Activated CD8-positive, alpha-beta memory T cell treated with anti-CD3 and anti-CD28 coated beads, Interleukin-2, amount 10 ng/mL, durations not matched to agents 7 days and 5 days (primary cell): ENCODE measurements at places on chromosomes 3 and 15.

GRCh38 chr3:190696777-190697501 is 165.6 kb downstream of the GMNC start:
- no peak for DNase-seq

DNA sequence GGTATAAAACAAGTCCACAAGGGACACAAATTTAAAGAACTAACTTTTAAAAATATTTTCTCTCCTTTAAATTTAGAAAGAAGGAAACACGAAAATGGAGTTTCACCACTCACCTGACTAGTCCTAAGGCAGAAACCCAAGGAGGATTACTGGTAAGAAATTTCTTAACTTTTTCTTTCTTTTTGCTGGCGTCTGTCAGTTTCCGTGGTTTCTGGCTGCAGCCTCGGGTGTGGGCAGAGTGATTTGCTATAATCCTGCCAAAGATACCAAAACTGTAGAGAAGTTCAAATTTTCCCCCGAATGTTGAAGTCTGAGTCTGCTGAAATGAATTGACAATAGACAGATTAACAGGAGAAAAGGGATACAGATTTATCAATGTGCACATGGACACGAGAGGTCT is 843.6 kb upstream of the ALCAM start:
- DNase-seq: no peak

DNA sequence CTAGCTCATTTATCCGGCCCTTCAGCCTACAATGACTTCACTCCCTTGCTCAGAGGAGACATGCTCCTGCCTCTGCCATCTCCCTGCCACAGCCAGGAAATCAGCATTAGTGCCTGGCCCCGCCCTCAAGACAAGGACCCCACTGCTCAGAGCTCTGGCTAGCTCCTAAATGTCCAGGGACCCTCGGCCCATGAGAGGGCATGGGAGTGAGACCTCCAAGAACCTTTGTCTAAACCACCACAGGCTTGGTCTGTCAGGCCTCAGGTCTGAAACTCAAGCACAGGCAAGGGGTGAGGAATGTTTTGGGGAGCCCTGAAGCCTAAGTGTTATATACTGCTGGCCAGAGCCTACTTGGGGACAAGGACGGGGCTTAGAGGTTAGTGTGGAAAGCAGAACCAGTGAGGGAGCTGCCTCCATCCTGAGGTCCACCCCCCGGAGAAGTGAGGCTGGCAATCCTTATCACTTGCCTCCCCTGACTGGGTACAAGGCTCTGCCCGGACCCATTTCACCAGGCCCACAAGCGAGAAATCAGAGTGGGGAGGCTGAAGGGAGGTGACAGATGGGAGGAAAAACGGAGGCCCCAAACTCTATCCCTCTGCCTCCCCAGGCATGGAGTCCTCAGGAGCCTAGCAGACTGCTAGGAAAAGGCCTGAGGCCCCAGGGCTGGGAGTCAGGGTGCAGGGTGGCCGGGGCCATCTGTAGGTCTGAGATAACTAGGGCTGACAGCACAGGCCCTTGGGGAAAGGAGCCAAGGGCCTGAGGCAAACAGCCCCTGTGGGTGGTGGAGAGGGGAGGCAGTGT is 18.8 kb downstream of the SHF start:
- no peak for DNase-seq

DNA sequence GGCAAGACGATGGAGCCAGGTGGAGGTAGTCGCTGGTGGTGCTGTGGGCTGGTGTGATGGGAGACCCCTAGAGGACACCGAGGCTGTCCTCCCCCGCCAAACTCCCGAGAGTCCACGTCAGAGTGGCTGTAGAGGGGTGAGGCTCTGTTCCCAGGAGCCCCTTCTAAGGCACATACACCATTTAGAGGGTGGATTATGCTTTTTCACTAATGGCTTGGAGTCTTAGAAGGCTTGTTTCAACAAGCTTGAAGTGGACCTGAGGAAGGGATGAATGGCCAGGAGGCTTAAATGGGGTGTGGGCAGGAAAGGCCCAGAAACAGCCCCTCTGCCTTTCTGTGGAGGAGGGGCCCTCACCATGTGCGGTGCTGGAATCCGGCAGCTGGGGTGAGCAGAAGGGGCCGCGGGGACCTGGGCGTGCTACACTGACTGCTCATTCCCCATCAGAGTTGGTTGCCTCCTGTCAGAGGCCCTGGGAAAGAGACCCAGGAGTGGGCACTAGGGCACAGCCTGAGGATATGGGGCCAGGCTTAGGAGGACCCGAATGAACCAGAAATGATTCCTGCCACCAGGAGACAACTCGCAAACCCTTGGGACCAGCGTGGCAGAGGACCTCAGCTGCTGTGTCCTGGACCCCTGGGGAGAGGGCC is 66.2 kb downstream of the FEM1B start:
- DNase-seq: no peak

DNA sequence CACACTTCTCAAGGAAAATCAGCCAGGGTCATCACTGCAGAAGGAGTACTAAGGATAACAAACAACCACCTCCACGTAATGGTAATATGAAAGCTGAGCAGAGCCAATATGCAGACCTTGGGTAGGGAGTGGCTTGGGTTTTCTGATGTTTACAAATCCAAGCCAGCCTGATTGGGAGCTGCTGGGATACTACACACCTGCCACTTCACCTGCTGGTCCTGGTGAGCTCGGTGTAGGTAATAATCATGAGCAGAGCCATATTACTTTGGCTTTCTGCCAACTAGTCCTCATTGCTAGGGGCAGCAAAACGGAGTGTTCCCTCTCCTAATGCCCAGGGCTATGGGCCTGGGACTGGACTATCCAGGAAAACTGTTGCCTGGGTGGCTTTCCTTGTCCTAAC is 433.5 kb upstream of the PPP2R3A start:
- no peak for DNase-seq

- DNase-seq: no peak
Measured at GRCh38 chr3:155886915-155887314, 16.5 kb downstream of the GMPS start.

- no peak for DNase-seq
Measured at GRCh38 chr15:65163041-65163440, 22.1 kb downstream of the CLPX start.

GRCh38 chr3:41419809-41420208 is 220.5 kb downstream of the CTNNB1 start:
- no peak for DNase-seq

GRCh38 chr15:42594095-42594494 is 18.7 kb downstream of the STARD9 start:
- DNase-seq: no peak

GRCh38 chr15:90316139-90316538 is 35.9 kb upstream of the ZNF774 start:
- peak; percentile 1 for DNase-seq

DNA sequence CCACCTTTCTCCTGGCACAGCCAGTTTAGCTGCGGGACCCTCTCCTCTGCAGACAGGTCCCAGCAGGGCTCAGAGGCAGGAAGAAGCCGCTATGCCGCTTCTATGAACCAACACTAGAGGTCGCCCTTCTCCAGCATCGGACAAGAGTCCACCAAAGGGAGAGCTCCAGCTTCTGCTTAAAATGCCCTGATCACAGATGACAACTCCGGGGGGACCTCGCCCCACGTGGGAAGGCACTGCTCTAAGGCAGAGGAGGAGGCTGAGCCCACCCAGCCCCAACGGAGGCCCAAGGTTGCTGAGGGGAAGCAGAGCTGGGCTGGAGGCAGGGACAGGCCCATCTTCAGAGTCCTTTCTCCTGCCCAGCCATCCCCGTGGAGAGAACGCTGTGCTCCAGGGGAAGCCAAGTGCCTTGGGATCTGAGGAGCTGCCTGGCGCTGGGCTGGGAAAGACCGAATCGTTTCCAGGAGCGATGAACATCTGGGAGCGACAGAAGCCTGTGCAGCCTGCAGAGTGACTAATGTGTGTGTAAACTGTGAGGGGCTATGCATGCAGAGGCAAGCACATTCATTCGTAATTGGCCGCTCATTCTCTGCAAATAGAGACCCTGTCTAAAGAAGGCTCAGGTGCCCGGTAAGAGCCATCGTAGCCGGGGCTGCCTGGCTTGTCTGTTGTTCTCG is 43.5 kb upstream of the BDH1 start:
- peak; percentile 87 for DNase-seq

GRCh38 chr3:84836961-84837360 is 121.8 kb upstream of the CADM2 start:
- no peak for DNase-seq

GRCh38 chr15:89132611-89133507 is 44.6 kb downstream of the ABHD2 start:
- no peak for DNase-seq

- DNase-seq: no peak
Measured at GRCh38 chr3:107953722-107954121, 137.1 kb downstream of the CD47 start.

DNA sequence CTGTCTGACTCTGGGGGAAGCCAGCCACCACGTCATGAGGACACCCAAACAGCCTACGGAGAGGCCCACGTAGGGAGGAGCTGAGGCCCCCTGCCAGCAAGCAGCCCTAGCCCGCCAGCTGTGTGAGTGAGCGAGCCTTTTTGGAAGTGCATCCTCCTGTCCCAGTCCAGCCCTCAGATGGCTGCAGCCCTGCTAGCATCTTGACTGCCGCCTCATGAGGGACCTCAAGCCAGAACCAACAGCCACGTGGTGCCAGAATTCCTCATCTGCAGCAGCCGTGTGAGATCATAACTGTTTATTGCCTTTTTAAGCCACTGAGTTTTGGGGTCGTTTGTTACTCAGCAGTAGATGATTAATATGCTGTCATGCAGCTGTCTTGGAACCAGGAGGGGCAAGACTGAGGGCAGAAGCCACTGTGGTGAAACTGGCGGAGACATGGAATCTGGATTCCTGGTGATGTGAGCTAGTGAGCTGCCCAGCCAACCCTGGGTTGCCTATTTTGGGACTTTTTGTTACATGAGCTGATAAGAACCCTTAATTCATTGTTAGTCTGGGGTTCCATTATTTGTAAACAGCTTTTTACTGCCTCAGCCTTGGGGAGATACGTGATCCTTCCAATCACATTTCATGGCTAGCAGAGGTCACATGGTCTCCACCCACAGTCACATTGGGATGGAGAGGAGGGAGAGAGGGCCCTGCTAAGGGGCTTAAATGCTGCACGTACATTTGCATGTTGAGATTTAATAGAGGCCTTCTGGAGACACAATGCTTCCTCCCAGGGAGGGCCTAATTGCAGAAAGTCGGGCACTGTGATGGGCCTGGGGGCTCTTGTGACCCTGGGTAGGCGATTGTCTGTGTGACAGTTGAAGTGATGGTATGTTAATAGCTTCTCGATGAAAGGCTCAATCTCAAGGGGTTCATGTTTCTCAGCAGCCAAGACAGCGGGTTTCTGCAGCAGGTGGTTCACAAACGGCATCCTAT is 73.8 kb downstream of the RPLP1 start:
- DNase-seq: no peak

- DNase-seq: peak; percentile 41
Measured at GRCh38 chr3:28467414-28467813, 118.8 kb upstream of the AZI2 start.

GRCh38 chr3:81303321-81303720 is 458.1 kb downstream of the GBE1 start:
- DNase-seq: no peak

DNA sequence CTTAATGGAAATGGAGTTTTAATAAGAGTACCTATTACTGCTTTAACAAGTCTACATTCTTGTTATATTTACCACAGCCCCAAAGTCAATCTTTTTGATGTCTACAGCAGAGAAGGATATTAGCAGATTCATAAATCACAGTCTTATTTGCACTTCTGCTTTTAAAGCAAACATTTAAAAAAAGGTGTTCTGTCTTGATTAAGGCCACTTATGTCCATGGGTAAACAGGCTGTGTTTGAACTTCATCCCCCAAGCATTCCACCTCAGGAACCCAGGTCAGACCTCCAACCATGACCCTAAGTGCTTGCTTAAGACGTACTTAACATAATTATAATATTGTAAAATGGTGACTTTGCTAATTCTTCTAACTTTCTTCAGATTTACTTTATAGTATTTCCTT is 113.4 kb downstream of the CMSS1 start:
- no peak for DNase-seq

DNA sequence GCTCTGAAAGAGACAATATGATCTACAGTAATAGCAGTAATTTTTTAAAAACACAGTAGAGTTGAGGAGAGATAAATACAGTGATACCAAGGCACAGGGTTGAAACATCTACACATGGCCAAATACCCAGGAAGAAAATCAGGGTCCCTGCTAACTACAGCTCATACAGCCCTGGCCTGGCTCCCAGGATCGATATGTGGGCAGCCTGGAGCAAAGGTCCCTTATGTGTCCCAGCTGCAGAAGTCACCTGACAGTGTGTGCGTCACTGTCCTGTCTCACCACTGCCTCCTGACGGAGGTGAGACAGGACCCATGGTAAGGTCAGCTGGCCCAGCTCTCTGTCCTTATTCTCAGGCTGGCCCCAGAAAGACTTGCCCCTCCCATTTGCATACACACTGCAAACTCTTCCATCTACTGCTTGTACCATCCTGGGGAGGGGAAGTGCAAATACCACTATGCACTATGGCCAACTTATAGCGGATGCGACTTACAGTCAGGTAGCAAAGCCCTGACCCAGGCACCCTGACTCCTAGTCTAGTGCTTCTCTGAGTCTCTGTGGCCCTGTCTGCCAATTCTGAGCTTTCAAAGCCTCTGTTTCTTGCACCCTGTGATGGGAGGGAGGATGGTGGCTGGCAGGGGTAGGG is 22.0 kb upstream of the BCL2L10 start:
- no peak for DNase-seq

- no peak for DNase-seq
Measured at GRCh38 chr15:29835301-29835700, 13.0 kb upstream of the TJP1 start.

GRCh38 chr3:27978440-27978839 is 256.3 kb upstream of the EOMES start:
- no peak for DNase-seq

GRCh38 chr15:52749258-52749657 is 40.9 kb downstream of the ONECUT1 start:
- no peak for DNase-seq

- DNase-seq: no peak
Measured at GRCh38 chr15:51334011-51334451, 4.4 kb downstream of the CYP19A1 start.

- no peak for DNase-seq
Measured at GRCh38 chr3:132974097-132974496, 64.1 kb upstream of the TMEM108 start.

DNA sequence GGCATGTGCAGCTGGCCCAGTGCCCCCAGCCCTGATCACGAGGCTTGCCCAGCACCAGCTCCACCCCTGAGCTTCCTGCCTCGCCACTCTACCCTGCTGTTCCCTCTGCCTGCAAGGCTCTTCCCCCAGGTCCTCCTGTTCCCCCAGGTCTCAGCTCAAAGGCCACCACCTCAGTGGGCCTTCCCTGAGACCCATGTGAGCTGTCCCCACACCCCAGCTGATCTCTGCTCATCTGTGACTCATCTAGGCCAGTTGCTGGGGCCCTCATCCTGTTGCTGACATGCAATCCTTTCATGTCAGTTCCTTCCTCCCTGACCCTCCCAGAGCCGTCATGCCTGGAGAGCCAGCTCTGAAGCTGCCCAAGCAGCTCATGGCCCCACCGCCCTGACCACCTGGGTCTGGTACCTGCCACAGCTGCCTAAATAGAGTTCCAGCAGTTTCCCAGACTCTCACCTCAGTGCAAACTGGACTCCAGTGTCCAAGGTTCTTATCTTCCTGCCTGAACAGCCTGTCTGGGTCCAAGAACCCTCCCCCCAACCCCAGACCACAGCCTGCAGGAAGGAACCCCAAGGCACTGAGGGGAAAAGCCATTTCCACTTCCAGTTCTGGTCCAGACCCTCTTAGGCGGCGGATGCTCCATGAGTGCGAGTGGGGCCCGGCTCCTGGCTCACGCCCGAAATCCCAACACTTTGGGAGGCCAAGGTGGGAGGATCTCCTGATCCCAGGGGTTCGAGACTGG is 116.6 kb upstream of the IQSEC1 start:
- peak; percentile 71 for DNase-seq

- DNase-seq: no peak
Measured at GRCh38 chr3:30354972-30355371, 251.4 kb upstream of the TGFBR2 start.

GRCh38 chr3:2156244-2156847 is 57.7 kb downstream of the CNTN4 start:
- no peak for DNase-seq
